ENCODE measurements at places on chromosomes 1 and 21.

DNA sequence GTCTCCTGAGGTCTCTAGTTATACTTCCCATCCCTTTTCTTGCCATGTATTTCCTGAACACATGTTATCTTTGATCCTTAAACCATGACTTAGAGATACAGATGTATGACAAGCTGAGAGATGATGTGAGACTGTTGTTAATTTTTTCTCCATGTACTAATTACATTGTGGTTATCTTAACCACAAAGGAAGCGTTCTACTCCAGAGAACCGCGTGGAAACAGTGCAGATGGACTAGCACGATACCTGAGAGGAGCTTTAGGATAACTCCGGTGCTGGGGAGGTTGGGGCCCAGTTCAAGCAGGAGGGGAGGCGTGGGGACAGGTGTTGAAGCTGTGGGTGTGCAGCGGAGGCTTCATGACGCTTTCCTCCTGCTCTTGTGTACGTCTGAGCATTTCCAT is 17.5 kb downstream of the PDE9A start:
- no peak for DNase-seq

DNA sequence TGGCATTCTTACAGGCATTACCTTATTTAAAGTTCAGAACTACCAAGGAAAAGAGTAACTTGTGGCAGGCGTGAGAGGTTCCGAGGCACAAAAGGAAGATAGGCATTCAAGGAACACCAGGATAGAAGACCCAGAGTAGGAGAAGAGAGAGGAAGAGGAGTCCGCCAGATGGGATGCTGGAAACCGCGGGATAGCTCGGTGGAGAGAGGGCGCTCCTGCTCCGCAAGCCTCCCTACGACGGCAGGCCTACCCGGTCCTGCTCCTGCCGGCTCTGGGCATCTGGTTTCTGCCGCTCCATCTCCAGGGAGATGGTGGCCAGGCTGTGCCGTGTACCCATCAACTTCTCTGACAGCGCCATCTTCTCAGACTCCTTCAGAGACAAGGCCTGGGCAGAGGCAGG is 5.4 kb upstream of the NBPF1 start:
- no peak for DNase-seq

DNA sequence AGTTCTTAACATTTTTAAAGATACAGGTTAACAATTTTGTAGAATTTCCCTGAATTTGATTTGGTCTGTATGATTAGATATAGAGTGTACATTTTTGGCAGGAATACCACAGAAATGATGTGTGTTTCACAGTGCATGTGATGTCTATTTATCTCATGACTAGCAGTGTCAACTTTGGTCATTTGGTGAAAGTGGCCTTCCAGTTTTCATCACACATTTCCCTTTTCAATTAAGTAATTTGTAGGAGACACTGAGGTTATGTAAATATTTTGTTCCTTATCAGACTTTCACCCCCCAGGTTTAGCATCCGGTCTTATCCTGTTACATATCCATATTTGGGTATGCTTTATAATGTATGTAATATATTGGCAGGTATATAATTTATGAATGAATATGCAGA is 41.8 kb downstream of the MAP3K7CL start:
- peak; percentile 23 for DNase-seq

GRCh38 chr1:6601923-6602668 is 573 bp downstream of the KLHL21 start:
- peak; percentile 68 for DNase-seq

- DNase-seq, result peak; percentile 49
Observed at GRCh38 chr1:47547753-47548573, 110.1 kb downstream of the FOXD2 start.

DNA sequence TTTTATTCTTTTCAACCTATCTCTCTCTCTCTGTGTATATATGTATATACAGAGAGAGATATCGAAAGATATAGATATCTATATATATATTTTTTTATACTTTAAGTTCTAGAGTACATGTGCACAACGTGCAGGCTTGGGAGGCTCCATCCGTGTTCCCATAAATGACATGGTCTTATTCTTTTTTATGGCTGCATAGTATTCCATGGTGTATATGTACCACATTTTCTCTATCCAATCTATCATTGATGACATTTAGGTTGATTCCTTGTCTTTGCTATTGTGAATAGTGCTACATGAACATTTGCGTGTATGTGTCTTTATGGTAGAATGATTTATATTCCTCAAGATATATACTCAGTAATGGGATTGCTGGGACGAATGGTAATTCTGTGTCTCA is 55.2 kb upstream of the GPR88 start:
- DNase-seq, result no peak

- DNase-seq, result peak; percentile 70
Observed at GRCh38 chr1:226083302-226084101, 21.0 kb downstream of the H3-3A start.

DNA sequence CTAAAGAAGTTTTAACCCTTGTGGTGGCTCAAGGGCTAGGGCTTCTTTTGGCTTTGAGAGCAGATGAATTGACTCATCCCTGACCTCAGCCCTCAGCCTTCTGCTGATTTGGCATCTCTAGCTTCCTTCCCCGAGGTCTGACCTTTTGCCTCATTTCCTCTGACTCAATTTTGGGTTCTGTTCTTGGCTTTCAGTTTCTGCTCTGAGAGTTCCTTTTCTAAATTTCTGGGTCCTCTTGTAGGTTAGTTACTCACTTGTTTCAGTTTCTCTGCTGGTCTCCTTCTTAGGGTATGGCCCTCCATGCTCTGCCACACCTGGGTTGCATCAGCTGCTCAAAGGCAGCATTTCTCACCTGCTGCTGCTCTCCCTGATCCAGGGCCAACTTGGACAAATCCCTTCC is 19.4 kb downstream of the PDE4B start:
- DNase-seq, result peak; percentile 92

DNA sequence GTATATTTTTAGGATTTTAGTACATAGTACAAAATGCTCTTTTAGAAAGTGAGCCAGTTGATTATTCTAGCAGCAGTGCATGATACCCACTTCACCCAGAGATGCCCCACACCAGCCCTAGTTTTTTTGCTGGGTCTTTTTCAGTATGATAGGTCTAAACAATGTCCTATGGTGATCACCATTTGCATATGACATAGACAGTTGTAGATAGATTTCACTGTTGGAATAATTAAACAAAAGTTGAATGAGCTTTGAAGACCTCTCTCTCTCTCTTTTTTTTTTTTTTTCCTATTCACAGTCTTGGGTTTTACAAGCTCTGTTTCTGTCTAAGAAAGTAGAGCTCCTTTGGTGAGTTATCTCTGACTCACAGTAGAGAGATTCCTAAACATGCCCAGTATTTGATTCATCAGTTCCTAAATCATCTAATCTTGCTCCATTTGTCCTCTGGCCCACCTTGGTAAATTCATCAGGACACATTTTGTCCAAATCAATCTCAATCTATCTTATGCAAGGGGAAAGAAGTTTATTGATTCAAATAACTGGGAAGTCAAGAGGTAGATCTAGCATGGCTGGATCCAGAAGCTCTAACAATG is 44.7 kb upstream of the VAV3 start:
- DNase-seq, result peak; percentile 65

GRCh38 chr1:30336550-30337323 is 386.6 kb downstream of the MATN1 start:
- no peak for DNase-seq

GRCh38 chr1:17113963-17114362 is 5.3 kb downstream of the PADI2 start:
- no peak for DNase-seq

- peak; percentile 19 for DNase-seq
Observed at GRCh38 chr1:62682531-62682930, 5.7 kb downstream of the DOCK7 start.

GRCh38 chr1:163737261-163737660 is 415.5 kb downstream of the NUF2 start:
- DNase-seq, result no peak

DNA sequence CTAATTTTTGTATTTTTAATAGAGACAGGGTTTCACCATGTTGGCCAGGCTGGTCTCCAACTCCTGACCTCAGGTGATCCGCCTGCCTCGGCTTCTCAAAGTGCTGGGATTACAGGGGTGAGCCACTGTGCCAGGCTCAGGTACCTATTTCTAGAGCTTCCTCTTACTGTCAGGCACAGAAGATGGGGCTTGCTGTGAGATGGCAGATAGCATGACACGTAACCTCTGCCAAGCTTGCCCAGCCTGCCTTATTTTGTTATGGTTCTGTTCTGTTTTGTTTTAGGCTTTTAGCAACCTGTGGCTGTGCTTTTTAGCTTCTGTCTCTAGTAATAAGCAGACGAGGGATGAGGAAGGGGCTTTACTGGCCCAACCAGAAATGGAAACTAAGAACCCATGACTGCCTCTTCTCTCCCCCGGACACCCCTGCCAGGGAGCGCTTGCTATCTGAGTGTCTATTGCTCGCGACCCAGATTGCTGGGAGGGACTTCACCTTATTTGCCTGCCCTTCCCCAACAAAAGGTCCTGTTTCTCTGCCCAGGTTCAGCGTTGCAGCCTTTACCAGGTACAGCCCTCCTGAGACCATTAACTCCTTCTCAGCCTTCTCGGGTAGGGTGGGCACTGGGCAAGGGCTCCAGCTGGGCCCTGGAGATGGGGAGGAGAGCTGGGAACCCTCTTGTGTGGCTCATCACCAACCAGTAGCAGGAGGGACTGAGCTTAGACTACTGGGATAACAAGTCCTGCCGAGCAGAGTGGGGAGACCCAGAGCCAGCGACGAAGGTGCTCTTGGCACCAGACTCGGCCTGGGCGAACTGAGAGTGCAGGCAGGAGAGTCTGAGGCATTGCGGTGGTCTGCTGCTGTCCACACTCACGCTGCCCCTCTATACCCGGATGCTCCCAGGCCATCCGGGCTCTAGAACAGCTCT is 13.5 kb upstream of the LGR6 start:
- DNase-seq, result no peak

DNA sequence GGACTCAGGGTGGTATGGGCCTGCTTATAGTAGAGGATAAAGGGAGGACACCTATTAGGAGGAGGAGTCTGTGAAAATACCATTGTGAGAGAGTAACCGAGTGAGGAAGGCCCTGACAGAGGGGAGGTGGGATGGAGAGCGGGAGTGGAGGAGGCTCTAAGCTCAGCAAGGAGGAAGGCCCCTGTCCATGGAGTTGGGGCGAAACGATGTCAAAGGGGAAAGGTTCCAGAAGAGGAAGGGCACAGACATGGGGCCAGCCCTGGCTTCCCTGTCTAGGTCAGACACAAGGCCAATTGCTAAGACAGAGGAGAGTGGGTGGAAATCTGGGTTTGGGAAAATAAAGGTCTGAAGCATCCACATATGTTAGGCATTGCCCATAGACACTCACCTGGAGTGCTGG is 44.2 kb downstream of the ELK4 start:
- DNase-seq, result no peak

GRCh38 chr1:23167353-23168078 is 1.1 kb downstream of the LUZP1 start:
- DNase-seq, result peak; percentile 97

DNA sequence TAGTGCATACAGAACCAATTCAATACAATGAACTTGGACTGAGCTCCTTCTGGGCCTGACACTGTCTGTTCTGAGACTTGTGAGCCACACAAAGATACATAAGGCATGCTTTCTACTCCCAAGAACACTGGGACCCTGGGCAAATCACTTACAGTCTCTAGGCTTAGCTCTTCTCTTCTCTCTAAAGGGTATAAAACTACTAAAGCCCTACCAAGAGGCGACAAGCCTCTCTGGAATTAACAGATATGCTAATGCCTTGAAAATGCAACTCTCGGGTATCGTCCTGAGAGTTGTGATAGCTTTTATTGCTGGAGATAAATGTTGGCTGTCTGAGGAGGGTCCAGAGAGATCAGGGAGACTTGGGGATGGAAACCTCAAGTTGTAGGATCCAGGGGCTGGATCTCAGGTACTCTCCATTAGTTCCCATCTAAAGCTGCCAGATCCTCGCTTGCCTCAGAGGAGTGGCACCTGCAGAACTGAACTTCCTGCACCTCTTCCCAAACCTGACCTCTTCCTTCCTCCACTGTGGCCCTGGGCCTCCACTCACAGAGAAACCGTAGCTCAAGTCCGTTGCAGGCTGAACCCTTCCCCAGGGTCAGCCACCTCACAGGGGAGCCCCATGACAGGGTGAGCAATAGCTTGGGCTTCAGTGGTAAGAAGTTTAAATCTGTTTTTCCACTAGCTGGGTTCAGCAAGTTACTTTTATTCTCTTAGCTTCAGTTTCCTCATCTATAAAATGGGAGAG is 11.5 kb upstream of the CFAP45 start:
- DNase-seq, result no peak

- no peak for DNase-seq
Observed at GRCh38 chr21:28324690-28325089, 668.0 kb downstream of the LTN1 start.

DNA sequence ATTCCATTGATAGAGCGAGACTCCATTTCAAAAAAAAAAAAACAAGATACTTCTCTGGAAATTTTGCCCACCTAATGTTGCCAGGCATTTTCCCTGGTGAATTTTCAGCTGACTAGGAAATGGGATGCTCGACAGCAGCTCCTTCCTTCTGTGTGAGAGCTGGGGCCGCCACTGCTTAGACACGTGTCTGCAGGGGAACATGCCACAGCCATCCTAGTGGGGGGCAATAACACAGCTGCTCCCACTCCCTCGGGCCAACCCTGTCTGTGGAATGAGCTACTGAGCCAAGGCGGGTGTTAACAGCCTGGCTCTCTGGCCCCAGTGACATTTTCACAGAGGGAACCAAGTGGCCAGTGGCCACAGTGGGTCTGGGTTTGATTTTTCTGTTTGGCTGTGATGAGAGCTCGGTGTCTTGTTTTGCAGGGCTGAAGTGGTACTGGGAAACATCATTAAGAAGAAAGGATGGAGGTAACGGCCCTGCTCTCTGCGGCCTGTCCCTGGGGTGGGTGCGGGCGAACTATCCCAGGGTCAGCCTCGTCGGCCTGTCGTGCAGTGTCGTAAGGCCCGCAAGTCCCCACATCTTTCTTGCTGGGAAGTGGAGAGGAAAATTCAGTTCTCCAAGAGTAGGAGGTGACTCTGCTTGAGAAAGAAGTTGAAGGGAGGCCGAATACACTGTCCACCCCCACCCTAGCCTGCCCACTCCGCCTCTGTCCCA is 39.2 kb downstream of the KCNAB2 start:
- no peak for DNase-seq
